Fibroblast of the conjunctiva (primary cell): ENCODE measurements at places on chromosomes 6 and 20.

GRCh38 chr6:167212713-167213005 is 54.9 kb upstream of the GPR31 start:
- no peak for DNase-seq

- no peak for DNase-seq
These were observed 241.9 kb upstream of the STXBP5 start for GRCh38 chr6:146962329-146962728.

GRCh38 chr20:47205577-47206123 is 150.8 kb downstream of the ZMYND8 start:
- DNase-seq: peak; percentile 83

DNA sequence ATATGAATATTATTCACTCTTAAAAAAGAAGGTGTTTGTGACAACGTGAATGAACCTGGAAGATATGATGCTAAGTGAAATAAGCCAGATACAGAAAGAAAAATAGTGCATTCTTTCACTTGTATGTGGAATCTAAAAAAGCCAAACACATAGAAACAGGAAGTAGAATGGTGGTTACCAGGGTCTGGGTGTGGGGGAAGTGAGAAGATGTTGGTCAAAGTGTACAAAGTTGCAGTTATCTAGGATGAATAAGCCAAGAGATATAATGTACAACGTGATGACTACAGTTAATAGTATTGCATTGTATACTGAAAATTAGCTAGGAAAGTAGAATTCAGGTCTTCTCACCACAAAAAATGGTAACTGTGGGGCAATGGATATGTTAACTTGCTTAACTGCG is 151.1 kb upstream of the HCRTR2 start:
- DNase-seq: no peak

DNA sequence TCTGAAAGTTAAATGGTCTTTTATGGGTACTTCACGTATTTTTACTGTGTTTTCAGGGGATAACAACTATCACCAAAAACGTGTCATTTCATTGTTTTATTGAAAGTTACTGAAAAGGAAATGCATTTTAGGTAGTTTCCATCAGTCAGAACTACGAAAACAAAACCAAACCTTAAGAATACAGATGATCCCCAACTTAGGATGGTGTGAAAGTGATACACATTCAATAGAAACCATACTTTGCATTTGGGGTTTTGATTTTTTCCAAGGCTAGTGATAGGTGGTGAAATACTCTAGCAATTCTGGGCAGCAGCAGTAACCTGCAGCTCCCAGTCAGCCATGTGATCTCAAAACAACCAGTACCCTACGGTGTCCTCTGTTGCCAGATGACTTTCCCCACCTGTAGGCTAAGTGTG is 25.9 kb upstream of the EFHC1 start:
- no peak for DNase-seq

- no peak for DNase-seq
These were observed 845 bp downstream of the ENPP1 start for GRCh38 chr6:131808460-131809269.

DNA sequence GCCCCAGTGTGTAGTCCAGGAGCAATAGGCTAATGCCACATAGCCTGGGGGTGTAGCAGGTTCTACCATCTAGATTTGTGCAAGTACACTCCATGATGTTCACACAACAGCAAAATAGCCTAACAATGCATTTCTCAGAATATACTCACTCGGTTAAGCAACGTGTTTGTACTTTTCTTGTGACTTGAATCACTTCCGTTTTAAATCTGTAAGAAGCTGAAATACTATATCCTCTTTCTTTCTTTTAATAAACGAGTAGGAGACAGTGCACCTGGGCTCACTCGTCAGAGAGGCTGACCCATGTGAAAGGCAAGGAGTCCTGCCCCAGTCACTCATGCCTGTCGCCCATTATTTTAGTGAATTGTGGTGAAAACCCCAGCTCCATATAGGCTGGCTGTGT is 201.6 kb downstream of the FOXA2 start:
- no peak for DNase-seq

DNA sequence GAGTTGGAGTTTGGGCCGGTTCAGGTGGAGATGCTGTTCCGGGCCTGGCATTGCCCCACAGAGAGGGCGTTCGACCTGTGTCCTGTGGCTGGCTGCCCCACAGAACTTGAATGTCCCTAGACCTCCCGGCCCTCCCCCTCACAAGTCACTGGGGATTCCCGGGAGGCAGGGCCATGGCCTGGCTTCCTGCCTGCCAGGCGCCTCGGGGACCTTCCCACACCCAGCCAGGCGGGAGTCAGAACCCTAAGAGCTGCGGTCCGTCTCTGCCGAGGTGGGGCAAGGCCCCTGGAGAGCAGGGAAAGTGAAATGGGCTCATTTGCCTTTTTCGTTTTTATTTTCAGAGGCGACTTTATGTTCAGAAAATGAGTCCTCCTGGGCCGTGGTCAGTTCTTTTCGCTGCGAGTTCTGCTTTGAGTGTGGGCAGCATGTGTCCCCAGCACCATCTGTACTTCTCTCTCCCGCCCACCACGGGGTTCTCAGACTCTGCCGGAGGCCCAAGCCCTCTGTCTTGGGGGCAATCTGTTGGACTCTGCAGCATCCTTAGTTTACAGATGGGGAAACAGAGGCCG is 8.5 kb downstream of the RBM38 start:
- DNase-seq: no peak

DNA sequence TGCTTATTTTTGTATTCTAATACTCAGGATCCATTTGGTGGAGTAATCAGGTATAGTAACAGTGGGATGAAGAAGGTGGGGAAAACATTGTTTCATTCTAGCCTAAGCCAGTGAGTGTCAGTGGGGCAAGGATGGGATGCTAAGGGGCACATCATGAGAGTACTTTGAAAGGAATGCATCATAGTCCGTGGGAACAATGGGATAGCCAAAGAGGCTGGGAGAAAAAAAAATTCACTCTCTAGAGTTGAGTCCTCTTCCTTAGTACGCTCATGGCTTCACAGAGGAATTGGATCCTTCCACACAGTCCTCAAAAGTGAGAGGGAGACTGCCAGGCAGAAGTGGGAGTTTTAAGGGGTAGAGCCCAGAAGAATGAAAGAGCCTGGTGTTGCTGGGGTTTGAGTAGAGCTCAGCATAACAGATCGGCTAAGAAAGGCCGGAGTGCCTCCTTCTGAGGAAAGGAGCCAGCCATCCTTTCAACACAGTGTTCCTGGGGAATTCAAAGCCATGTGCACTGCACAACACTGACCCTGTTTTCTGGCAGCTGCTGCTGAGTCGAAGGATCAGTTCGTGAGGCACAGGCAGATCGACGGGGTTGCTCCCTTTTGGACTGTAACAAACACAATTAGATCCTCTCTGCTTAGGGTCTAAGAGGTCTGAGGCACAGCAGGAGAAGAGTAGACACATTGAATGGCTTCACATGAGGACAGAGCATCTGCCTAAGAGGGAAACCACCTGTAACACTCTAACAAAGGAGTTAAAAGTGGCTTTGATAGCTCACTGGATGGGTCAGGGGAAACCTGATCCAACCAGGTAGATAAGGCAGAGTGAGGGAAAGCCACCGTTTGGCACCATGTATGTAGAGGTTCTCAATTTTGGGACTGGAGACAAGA is 61.2 kb downstream of the ELOVL5 start:
- no peak for DNase-seq

DNA sequence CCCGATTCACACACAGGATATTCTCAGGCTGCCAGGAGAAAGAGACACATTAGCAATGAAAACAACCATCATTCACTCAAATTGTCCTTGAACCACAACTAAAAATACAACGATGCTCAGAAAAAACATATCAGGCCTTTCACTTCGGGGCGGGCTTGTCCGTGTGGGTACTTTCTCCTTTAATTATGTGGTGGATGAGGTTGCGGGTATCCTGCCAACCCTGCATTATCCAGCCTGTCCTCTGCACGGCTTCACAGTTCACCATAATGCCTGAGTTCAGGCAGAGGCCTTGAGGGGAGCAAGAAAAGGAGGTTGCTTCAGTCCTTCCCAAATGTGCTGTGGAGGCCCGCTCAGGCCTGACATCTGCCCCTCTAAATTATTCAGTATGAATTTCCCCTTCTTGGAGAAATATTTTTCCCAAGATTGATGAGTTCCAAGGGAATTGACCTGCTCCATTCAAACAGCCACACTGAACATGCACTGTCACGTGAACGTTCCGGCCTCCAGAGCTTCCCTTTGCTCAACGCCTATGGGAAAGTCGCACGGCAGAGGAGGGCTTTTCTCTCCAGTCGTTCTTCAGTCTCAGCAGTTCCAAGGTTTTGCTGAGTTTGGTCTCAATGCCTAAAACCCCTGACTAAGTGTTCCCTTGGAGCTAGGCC is 70.3 kb downstream of the MYLK4 start:
- DNase-seq: no peak

GRCh38 chr6:150053450-150053849 is 15.5 kb downstream of the ULBP3 start:
- DNase-seq: no peak

DNA sequence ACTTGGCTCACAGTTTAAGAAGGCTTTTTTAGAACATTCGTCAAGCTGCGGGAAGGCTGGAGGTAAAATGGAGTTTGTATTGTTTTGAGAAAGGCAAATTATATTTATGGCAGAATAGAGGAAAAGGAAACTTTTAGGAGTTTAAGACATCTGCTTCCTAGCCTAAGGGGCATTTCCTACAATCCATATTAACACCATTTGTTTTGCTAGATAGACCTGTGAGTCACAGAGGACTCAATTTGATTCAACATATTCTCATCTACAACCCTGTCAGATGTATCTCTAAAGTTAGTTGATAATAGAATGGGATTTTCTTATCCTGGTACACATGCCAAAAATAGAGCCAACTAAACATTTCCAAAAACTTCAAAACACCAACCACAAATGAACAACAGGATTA is 35.0 kb downstream of the RCAN2 start:
- no peak for DNase-seq

- DNase-seq: no peak
These were observed 36.6 kb downstream of the AIG1 start for GRCh38 chr6:143097224-143097795.

DNA sequence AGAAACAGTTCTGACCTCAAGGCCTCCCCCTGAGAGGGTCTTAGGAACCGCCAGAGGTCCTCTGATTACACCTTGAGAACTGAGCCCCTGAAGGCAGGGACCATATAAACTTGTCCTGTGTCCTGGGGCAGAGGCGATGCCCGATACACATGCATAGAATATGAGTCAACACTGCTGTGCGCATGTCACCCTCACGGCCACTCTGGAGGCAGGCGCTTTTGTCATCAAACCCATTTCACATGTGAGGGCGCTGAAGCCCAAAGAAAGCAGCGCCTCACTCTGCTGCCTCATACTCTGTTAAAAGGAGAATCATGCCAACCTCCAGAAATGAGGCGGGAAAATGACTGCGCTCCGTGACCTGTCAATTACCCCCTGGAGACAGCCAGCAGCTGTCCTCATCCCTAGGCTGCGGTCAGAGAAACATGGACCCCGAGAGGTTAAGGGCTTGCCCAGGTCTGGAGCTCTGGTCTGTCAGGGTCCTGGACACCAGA is 158.3 kb downstream of the GRM4 start:
- DNase-seq: no peak

DNA sequence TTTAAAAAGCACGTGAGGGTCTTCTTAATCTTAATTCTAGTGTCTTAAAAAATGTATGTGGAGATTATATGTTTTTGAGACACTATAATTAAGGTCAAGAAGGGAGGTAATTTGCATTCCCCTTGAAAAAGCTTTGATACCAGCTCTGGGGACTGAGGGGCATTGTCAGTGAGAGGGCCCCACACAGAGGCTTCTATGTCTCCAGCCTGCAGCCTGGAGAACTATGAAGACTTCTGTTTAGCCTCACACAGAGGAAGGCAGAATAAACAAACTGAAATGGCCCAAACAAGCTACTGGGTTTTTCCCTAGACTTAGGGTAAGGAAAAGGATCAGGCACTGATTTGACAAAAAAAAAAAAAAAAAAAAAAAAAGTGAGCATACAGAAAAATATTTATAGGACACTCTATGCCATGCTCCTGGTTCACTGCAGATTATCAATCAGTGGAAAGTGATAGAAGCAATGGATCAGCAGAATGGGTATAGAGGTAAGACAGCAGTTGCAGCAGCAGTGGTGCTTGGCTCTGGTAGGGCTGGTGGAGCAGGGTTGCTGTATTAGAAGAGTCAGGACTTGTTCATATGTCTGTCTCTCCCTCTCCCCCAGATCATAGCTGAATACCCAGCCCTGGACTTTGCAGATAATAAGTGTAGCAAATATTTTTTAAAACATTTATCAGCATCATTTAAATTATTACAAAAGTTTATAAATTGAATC is 85.4 kb downstream of the KLHL32 start:
- DNase-seq: no peak

DNA sequence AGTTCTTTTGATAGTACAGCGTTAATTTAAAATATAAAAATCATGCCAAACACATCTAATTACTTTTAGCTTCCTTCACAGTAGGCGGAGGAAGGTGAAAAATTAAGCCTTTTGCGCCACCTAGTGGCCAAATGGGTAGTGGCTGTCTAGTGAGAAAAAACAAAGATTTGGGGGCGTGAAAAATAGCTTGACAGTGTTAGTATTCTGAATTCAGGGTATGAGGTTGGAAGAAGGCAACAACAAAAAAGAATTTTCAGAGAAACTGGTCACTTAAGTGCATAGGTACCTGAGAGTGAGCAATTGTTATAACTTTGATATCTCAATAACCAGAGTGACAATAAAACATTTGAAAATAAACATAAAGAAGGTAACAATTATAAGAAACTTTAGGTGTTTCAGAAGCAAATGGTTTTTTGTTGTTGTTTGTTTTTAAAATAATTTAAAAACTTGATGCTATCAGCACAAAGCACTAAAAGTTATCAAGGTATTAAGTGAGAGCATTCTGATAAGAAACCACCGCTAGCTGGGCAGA is 14.3 kb downstream of the PSMB9 start:
- peak; percentile 49 for DNase-seq

GRCh38 chr20:36742558-36742957 is 3.3 kb downstream of the NDRG3 start:
- DNase-seq: no peak

GRCh38 chr6:124741341-124741740 is 220.9 kb upstream of the RNF217 start:
- DNase-seq: no peak

- DNase-seq: no peak
These were observed 25.3 kb upstream of the PYGB start for GRCh38 chr20:25222461-25223178.

DNA sequence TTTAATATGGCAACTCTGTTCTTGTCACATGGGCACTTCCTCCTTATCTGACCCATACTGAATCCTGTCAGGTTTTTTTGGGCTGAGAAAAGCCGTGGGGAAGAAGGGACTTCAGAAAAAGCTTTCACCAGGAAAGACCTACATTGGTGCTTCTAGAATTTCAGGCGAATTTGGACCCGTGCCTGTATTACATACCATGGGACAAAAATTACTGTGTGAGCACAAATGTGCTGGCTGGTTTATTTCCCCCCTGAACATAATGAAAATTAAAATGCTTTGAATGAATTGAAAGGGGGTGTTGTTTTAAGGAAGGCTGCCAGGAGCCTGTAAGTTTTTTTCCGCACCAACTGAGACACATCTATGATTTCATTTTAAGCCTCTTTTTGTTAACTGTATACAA is 29.6 kb downstream of the CAP2 start:
- no peak for DNase-seq
